ENCODE measurements at places on chromosomes 1 and 21.

- DNase-seq, result peak; percentile 18
These were observed 251.6 kb downstream of the AKT3 start for GRCh38 chr1:243598433-243598832.

GRCh38 chr1:202230939-202231645 is 37.5 kb downstream of the LGR6 start:
- DNase-seq, result no peak

DNA sequence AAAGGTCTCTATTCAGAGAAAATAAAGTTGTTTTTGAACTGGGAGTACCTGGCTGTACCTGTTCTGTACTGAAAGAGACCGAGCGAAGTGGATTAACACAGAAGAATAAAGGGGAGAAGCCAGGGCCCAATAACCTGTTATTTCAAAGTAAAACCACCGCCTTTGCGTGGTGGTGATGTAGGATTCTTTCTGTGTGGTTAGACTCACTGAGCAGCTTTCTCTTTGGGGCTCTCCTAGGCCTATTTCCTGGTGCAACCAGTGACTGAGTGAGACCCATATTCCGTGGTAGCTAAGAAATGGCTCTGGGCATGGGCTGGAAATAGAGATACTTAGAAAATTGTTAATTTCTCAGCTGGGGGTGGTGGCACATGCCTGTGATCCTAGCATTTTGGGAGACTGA is 99.9 kb downstream of the XCL2 start:
- DNase-seq, result no peak

DNA sequence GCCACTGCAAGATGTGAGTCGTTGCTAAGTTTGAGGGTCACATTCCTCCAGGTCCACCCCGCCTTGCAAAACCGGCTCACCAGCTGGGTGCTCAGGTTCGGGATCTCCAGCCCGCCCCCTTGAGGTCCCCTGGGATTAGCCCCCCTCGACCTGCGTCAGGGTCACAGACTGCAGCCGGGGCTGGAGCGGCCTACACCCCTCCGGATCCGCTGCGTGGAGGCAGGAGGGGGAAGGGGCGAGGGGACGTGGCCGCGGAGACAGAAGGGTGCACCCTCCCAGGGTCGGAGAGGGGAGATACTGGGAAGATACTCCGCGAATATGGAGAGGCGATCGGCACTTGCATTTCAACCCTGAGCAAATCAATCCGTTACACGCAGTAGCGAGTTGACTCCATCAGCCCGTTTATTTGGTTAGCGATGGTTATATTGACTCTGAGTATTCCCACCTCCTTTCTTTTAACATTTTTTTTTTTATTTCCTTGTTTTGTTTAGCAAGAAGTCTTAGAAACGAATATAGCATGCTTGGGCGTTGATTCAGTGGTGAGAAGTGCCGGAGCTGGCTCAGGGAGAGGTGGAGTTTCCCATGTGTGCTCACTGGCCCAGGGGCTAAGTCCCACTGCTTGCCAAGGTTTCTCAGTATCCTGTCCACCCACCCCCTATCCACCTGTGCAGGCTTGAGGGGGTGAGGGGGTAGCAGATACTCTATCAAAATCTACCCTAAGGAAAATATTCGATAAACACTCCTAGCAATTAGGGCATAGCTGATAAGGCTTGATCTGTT is 997 bp downstream of the IFNAR2 start:
- DNase-seq, result peak; percentile 66

- no peak for DNase-seq
These were observed 41.6 kb downstream of the ABCA4 start for GRCh38 chr1:94079080-94079940.

GRCh38 chr1:209038735-209039134 is 544.8 kb upstream of the CAMK1G start:
- DNase-seq, result no peak

DNA sequence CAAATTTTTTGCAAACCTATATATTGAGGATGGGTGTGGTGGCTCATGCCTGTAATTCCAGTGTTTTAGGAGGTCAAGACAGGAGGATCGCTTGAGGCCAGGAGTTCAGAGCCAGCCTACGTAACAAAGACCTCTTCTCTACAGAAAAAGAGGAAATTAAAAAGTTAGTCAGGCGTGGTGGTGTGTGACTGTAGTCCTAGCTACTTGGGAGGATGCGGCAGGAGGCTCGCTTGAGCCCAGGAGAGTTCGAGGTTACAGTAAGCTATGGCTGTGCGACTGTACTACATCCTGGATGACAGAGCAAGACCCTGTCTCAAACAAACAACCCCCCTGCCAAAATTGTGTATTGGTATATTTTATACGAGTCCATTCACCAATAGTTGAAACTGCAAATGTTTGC is 589.7 kb downstream of the DPYD start:
- no peak for DNase-seq

DNA sequence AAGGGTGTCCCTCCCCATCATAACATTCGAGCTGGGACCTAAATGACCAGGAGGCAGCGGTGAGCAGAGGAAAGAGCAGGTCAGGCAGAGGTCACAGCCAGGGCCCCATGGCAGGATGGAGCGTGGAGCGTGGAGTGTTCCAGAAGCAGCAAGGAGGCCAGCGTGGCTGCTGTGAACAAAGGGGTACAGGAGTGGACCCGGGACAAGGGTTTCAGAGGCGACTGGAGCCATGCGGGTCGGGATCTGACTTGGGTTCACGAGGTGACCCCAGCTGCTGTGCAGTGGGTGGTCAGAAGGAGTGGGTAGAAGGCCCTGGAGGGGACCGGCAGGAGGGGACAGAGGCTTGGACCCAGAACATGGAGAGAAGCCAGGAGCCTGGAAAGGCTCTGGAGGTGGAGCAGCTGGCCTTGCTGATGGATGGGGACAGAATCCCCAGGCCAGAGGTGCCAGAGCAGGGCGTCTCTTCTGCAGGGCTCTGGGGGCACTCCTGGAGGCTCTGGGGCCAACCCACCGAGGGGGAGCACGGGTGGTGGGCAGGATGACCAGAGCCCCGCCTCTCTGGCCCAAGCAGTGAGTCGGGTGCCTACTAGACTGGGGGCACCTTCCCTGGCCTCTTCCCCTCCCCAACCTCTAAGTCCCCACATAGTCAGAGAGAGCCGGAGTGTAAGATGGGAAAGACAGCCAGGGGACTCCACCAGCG is 2.3 kb downstream of the CHD5 start:
- no peak for DNase-seq

DNA sequence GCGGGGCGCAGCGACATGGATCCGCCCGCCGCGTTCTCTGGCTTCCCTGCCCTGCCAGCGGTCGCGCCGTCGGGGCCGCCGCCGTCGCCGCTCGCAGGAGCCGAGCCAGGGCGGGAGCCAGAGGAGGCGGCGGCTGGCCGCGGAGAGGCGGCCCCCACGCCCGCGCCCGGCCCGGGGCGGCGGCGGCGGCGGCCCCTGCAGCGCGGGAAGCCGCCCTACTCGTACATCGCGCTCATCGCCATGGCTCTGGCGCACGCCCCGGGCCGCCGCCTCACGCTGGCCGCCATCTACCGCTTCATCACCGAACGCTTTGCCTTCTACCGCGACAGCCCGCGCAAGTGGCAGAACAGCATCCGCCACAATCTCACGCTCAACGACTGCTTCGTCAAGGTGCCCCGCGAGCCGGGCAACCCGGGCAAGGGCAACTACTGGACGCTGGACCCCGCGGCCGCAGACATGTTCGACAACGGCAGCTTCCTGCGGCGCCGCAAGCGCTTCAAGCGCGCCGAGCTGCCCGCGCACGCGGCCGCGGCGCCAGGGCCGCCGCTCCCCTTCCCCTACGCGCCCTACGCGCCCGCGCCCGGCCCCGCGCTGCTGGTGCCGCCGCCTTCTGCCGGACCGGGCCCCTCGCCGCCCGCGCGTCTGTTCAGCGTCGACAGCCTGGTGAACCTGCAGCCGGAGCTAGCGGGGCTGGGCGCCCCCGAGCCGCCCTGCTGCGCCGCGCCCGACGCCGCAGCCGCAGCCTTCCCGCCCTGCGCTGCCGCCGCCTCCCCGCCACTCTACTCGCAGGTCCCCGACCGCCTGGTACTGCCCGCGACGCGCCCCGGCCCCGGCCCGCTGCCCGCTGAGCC is 459 bp downstream of the FOXE3 start:
- DNase-seq, result no peak

GRCh38 chr1:204777591-204777990 is 92.1 kb upstream of the LRRN2 start:
- no peak for DNase-seq

DNA sequence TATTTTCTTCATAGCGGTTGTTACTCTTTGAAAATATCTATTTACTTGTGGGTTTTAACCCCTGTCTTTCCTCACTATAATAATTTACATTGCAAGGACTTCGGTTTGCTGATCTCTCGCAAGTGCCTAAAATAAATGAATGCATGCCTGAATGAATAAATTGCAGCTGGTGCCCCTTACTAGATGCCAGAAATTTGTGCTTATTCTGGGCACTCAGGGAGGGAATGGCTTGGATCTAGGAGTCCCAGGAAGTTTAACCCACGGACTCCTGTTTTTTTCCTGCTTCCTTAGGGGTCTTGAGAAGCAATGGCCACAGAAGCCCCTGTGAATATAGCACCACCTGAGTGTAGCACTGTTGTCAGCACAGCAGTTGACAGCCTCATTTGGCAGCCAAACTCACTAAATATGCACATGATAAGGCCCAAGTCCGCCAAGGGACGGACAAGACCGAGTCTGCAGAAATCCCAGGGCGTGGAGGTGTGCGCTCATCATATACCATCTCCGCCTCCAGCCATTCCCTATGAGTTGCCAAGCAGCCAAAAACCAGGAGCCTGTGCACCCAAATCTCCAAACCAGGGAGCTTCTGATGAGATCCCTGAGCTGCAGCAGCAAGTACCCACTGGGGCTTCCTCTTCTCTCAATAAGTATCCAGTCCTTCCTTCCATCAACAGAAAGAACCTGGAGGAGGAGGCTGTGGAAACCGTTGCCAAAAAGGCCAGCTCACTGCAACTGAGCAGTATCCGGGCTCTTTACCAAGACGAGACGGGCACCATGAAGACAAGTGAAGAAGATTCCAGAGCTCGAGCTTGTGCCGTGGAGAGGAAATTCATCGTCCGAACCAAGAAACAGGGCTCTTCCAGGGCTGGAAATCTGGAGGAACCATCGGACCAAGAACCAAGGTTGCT is 4.2 kb upstream of the PLA2G2C start:
- no peak for DNase-seq

DNA sequence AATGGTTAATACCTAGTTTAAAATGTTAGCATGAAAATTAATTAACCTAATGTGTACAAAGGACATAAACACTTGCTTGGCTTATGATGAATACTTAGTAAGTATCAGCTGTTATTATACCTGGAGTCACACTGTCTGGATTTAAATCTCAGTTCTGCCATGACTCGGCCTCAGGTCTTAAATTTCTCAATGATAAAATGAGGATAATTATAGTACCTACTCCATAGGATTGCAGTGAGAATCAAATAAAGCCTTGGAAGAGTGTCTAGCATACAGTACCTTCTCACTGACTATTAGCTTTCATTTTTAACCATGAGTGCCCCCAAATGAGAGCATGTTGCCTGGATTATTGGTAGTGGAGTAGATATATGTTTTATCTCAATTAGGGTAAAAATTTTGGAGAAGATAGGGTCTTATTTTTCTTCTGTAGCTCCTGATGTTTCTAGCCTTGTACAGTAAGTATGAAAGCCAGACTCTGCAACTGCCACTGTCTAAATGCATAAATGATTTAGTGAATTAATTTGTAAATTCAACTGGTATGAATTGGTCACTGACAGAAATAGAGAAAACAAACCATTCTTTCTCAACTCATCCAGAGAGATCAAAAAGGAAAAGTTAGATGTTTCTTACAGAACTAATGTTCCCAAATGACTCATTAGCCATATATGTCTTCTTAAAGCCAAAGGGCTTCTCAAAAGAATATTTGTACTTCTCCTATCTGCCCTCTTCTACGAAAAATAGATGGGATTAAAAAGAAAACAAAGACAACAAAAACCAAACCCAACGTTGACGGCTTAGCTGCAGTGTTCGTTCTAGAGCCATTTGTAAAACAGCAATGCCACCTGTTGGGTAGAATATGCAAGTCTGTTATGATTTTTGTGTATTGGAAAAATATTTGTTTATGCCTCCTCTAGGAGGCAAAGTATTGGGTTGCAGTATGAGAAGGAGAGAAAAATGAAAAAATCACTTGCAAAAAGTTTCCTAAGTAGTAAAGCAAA is 53.8 kb upstream of the MROH9 start:
- DNase-seq, result peak; percentile 17

DNA sequence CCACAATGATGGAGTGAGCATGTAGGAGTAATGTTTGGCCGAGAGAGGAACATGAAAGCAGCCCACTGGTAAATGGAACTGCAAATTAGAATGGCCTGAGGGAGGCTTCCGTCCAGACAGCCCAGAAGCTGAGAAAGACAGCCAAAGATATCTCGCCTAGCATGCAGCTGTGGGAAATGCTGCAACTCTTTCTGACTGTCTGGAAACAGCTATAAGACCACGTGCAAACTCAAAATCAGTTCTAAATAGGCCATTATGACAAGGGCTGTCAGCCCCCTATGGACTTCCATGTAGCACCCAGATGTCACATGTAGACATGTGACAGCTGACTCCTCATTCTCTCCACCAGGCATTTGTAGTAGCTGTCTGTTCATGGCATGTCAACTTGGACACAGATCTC is 62.9 kb upstream of the ATP1A1 start:
- no peak for DNase-seq

- DNase-seq, result peak; percentile 36
These were observed 48.9 kb upstream of the GORAB start for GRCh38 chr1:170483051-170483450.

DNA sequence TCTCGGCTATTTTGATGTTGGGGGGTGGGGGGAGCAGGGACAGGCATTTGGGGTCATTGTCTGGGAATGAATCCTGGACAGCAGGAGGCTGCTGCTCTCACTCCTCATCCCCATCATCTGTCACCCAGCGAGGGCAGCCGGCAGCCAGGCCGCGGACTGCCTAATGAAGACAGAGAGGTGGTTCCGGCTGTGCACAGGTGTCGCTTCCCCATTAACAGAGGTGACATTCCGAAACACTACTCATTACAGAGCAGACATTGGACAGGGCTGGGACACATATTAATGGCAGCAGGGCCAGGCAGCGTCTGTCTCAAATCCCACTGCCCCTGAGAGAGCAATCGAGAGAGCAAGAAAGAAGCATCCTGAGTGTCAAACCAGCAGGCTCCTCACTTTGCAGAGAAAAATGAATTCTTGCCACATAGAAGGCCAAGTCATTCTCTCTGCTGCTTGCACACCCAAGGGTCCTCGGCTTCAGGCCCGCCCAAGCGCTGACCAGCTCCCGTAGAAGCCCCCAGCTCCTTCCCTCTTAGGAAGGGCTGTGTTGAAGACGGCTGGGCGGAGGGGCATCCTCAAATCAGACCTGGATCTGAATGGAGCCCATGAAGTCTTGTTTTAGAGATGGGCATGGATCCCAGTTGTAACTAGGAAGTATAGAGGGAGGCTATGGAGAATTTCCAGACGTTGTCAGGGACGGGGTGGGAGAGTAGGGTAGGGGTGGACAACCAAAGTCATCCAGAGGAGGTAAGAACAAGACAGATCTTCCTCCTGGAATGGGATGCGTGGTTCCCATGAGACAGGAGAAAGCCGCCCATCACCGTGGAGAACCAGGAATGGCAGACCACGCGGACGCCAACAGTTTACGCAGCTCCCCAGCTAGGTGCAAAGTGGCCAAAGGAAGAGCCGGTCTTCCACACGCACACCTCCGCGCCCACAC is 8.2 kb upstream of the LEMD1 start:
- peak; percentile 34 for DNase-seq
